Gastroesophageal sphincter (tissue), 4 donors: ENCODE measurements at places on chromosomes 4 and X.

GRCh38 chrX:41480508-41481260, 33.5 kb downstream of the NYX start:
- no peak for ATAC-seq

GRCh38 chr4:56650262-56651055, 30.6 kb downstream of the HOPX start:
- ATAC-seq: no peak

DNA sequence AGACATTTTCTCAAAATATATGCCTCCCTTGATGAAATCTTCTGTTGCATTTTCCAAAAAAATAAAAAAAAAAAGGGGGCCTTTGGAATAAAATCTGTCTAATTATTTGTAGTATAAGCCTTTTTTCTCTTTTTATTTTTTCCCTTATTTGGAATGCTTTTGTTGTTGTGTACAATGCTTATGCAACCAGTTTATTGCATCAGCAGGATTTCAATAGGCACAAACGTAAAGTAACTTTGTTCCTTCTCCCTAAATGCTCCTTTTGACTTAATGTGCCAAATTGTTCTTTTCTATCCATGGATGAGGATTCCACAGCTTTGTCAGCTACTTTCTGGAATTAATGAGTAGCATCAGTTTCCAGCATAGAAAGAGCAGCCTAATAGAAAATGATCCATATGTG, 59.6 kb upstream of the HPGD start:
- no peak for ATAC-seq

GRCh38 chr4:3729188-3729881, 36.9 kb upstream of the ADRA2C start:
- no peak for ATAC-seq

- ATAC-seq: no peak
Measured at GRCh38 chr4:86876894-86877685, 15.1 kb downstream of the C4orf36 start.

- no peak for ATAC-seq
Measured at GRCh38 chrX:38109042-38109898, 102.9 kb downstream of the SYTL5 start.

DNA sequence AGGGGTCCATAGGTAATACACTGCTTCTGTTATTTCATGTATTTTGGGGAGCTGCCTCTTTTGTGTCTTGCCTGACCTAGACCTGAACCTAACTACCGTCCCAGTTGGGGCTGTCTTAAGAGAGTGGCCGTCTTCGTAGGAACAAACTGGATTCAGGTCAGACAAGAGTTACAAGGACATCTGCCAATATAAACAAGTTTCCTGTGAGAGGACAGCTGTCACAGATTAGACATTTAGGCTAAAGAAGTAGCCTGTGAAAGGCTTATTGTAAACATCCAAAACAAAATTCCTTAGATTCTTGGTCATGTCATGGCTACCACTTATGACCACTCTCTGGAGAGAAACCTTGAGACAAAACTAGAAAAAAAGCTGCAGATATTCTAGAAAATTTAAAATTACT, 797.6 kb upstream of the AADAT start:
- ATAC-seq: no peak

DNA sequence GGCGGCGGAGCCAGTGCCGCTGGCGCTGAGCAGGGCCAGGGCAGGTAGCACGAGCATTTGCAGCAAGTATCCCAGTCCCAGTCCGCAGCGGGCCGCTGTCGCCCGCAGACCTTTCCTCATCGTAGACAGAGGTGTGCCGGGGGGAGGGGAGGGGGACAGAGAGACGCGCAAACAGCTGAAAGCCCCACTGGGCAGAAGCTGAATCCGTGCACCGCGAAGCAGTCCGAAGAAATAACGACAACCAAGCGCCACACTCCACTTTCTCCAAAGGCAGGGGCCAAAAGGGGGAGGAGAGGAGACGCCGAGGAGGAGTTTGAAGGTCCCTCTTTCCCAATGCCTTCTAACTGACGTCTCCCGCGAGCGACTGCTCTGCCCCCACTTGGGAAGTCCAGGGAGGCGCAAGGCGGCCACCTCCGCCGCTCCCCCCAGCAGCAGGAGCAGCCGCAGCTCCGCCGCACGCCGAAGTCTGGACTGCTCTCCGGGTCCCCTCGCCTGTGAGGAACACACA, at the start of gene UNC5C:
TSS of gene UNC5C (minus strand) at position 236 of the 508 bp plus-strand sequence.
- ATAC-seq: peak; percentile 85

DNA sequence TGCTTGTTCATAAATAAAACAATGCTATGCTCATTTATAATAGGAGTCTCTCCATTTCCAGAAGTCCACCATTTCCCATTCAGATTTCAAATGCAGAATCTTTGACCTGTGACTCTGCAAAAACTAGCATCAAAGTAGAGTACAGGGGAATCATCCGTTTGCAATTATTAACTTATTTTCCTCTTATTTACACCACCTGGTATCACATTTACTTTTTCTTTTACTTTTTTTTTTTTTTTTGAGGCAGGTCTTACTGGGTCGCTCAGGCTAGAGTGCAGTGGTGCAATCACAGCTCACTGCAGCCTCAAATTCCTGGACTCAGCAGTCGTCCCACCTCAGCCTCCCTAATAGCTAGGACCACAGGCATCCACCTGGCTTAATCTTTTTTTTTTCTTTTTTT, 37.6 kb downstream of the RBM47 start:
- ATAC-seq: no peak

GRCh38 chr4:152112887-152113286, 352.1 kb upstream of the GATB start:
- ATAC-seq: no peak

DNA sequence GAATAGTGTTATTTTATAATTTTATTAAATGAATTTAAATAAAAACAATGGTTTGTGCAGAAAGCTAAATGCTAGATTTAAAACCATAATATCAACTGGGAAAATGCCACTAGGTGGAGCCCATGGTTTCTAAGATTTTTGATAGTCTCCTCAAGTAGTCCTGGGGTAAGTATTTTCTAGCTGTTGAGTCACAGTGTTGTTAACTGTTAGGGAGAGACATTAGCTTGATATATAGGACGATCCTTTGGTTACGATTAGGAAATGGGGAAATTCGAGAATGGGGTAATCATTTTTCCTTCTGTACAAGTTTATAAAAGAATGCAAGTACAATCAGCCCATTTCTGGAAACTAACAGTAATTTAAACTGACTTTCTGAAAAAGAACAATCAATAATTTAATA, 378.4 kb downstream of the ANKRD50 start:
- peak; percentile 36 for ATAC-seq

- ATAC-seq: no peak
Measured at GRCh38 chr4:78061939-78062570, 4.9 kb downstream of the FRAS1 start.

DNA sequence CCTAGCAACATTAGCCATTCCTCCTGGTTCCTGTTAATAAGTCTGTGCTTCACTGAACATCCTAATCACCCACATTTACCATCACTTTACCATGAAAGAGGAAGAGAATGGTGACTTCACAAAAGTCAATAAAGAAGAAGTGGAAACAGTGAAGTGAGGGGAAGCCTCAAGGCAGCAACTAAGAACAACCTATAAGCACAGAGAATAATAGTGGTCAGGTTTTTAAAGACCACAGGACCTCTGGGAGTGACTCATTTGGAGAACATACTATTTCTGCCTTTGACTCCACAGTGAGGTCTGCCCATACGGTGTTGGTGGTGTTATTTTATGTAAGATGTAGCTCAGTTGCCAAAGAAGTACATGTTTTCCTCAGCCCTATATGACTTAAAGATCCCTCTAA, 86.0 kb upstream of the TET2 start:
- ATAC-seq: peak; percentile 41

DNA sequence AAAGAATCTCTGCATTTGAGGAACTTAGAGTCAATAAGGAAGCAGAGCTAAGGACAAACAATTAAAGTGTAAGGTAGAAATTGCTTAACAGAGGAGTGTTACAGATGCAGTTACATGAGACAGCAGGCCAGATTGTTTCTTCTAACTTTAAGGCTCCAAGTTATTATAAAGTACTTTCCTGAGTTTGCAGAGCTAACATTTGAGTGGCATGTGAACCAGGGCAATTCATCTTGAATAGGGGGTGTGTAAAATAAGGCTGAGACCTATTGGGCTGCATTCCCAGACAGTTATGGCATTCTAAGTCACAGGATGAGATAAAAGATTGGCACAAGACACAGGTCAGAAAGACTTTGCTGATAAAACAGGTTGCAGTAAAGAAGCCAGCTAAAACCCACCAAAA, 7.6 kb upstream of the LNX1 start:
- ATAC-seq: no peak

DNA sequence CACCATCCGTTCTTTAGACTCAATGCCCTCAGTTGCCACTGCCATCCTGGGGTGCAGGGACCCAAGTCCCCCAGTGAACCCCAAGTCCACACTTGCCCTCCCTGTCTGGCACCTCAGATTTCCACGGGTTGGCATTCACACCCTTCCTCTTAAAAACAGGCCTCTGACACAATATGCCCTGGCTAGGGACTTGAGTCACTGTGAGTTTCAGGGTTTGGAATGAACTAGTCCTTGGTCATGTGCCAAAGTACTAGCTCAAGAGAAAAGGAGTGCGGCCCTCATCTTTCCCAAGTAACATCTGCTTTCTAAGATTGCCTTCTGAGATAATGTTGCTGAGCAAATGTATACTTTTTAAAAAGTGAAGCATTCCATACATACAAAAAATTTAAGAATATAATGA, 134.0 kb downstream of the MID1 start:
- no peak for ATAC-seq

- ATAC-seq: no peak
Measured at GRCh38 chrX:111244235-111244750, 26.0 kb downstream of the CAPN6 start.

DNA sequence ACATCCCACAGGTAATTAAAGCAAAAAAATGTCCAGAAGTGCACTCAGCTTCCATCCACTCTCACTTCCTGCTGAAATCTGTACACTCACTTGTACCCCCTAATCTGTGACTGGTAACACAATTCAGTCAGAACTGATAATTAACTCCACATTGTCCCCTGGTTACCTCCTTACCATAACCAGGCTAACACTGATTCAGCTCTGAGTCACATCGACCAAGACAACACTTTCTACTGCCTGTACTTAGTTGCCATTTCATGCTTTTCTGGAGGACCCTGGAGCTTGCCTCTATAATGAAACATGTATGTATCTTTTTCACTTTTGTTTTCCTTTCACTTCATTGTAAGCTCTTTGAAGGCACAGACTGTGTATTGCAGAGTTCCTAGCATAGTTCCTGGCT, 130.9 kb upstream of the GABRG1 start:
- ATAC-seq: no peak

GRCh38 chrX:8548446-8548845, 83.8 kb downstream of the VCX3B start:
- no peak for ATAC-seq

GRCh38 chr4:111475001-111475400, 670.3 kb upstream of the FAM241A start:
- no peak for ATAC-seq

DNA sequence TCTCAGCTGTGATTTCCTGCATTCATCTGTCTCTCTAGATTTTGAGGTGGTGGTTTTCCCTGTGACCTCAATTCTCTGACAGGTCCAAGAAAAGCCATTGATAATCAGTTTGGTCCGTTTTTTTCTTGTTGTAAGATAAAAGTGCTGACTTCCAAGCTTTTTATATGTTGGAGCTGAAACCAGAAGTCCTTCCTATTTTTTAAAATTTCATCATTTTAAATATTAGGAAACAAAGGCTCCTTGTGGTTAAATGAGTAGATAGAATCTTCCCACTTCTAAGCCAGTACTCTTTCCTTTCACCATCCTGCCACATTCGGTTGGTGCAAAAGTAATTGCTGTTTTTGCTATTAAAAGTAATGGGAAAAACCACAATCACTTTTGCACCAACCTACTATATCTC, 18.3 kb downstream of the RNF175 start:
- no peak for ATAC-seq

DNA sequence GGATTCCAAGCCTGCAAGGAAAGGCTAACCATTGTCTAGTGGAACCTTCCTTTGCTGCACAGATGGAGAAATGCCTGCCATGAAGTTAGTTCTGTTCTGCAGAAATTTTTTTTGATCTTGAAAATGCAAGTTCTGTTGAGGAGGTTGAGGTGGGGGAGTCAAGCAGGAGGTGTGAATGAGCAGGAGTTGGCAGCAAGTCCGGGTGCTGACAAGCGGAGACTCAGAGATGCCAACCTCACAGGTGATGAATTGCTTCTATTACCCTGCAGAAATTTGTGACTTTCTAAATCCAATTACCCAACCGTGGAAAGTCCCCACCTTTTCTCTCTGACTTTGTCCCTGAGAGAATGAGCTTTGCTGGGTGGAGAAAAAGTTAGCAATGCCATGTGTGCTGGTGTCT, 350.1 kb downstream of the DHRSX start:
- ATAC-seq: no peak

DNA sequence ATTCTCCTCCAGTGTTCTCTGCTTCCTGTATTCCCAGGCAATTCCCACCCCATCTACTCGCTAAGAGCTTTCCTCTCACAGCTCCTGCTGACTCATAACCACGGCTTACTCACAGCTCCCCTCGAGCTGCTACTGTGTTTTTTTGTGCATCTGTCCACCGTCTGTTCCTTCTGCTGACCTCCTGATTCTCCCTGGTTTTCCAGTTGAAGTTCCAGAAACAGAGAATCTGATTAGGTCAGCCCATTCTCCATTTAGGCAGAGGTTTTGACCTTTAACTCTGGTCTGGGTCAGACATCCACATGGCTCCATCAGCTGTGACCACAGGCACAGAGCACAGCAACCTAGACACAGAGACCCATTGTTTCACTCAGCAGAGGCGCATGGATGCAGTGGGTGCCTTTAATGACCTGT, 5.5 kb upstream of the SMIM20 start:
- ATAC-seq: no peak

GRCh38 chrX:118116713-118117550, at the start of gene KLHL13:
Gene KLHL13 (minus strand): TSS chrX:118116810. CDS start chrX:118028473, 88,337 bp downstream.
- peak; percentile 84 for ATAC-seq

DNA sequence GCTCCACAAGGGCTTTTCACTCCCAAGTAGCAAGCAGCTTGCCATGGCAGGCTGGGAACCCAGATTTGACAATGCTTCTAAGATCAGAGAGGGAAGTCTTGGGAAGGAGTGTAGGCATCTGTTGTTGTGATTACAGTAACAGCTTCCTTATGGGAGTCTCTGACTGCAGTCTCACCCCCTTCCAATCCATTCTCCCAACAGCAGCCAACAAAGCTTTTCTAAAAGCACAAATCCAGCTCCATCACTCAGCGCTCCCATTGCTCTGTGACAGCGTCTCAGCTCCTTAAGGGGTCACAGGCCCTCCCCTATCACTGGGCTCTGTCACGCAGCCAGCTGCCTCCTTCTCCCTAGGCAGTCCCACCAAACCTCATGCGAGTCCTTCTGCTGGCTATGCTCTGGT, 7.1 kb downstream of the IGFBP7 start:
- no peak for ATAC-seq

DNA sequence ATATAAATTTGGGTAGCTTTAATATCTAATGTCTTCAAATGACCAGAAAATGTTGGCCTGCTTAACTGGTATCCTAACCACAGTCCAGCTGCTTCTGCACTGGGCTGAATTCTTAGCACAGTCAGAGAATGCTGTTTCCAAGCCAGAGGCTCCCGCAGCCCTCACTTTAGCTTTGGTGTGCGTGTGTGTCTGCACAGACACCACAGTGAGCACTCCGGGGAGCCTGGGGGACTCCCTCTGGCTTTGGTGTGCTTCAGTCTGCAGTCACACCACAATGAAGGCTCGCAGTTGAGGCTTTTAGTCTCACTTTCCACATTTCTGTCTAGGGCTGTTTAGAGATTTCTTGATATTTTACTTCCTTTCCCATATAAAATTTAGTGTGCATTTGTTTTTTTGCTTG, 53.6 kb downstream of the APOO start:
- ATAC-seq: no peak

- ATAC-seq: no peak
Measured at GRCh38 chr4:128455480-128455879, 167.9 kb upstream of the PGRMC2 start.
